Breast epithelium (tissue), 4 donors: ENCODE measurements at places on chromosomes 11 and 22. TPM values are rescaled to one million over a fixed set of nuclear protein-coding genes. Genes with fewer than 3 reads are reported as not detected.

DNA sequence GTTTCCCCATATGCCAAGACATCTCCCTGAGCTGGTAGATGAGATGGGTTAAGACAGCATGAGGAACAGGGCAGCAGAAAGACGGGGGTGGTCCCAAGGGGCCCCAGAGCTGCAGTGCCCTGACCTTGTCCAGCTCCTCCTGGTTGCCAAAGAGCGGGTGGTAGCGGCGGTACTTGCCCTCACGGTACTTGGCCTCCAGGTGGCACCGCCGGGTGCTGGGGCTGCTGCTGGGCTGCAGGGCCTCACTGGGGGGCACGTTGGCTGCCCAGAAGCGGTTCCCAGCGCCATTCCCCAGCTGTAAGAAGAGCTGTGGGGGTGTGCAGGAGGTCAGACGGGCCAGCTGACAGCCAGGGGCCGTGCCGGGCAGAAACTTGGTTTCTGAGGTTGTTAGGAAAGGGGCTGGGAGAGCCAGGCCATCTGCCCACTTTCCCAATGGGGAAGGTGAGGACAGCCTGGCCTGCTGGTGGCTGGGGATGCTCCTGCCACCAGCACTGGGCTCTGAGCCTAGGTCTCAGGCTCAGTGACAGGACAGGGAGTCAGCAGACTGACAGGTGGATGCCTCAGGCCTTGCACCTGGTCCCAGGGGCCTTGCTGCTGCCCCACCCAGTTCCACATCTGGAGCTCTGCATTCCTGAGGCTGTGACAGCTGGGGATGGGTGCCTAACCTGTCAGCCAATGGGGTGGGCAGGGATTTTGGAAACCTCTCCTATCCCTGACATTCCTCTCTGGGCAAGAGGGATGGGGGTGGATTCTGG lies 30.0 kb upstream of the PDE2A start:
- no peaks in the 10 kb centered on the region for H3K27me3 ChIP-seq
- no peak overlapping the region for H3K4me3 ChIP-seq
- H3K36me3 ChIP-seq: no peaks in the 10 kb centered on the region
- H3K4me1 ChIP-seq: no peaks in the 10 kb centered on the region
- no peak for DNase-seq
- H3K27ac ChIP-seq: peak overlapping the region; percentile 71

DNA sequence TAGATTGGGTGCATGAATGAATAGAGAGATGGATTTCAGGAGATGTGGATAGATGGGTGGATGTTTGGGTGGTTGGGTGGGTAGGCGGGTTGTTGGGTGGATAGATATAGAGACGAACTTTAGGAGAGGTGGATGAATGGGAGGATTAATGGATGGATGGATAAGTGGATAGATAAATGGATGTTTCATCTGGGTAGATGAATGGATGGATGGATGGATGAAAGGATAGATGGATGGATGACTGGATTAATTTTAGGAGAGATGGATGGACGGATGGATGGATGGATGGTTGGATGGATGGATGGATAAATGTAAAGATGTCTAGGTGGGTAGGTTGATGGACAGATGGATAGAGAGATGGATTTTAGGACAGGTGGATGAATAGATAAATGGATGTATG lies 511.3 kb downstream of the MIAT start:
- H3K27ac ChIP-seq: no peak overlapping the region
- no peaks in the 10 kb centered on the region for H3K27me3 ChIP-seq
- no peaks in the 10 kb centered on the region for H3K4me1 ChIP-seq

OTOG gene
- not detected for total RNA-seq

OR8H2 gene
- not detected for total RNA-seq

- no peaks in the 10 kb centered on the region for H3K36me3 ChIP-seq
- H3K4me1 ChIP-seq: no peaks in the 10 kb centered on the region
- no peak overlapping the region for H3K27ac ChIP-seq
- no peak for DNase-seq
Measured at GRCh38 chr11:107252429-107253161, 205.0 kb downstream of the CWF19L2 start.

DNA sequence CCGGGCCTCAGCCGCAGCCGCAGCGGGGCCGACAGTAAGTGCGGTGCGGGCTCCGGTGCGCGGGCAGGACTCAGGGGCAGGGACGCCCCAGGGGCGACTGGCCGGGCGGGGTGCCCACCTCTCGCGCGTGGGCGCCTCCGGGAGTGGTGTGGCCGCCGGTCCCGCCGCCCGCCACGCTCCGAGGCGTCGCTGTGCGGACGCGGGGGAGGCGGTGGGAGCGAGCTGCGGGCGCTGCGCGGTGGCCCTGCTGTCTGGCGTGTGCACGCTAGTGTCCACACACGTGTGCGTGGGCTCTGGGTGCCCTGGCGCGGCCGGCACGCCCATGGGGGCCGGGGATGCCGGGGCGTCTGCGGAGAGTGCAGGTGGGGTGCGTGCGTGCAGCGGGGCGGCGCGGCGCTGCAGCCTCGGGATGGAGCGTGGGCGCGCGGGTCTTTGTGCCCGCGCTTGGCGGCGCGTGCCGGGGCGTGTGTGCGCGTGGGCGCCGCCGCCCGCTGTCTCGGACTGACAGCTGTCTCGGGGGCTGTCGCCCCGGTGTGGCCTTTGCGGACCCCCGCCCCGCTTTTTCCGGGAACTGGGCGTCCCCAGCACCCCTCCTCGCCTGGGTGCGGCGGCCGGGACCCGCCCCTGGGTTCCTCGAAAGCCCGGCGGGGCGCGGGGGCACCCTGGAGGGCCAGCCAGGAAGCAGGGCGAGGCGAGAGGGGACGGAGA lies 804 bp downstream of the KCNK4 start:
- no peaks in the 10 kb centered on the region for H3K36me3 ChIP-seq
- peaks cover 8% of the 10 kb centered on the region for H3K27me3 ChIP-seq
- no peak overlapping the region for H3K27ac ChIP-seq
- H3K4me1 ChIP-seq: peaks cover 14% of the 10 kb centered on the region

CCDC89 gene
- 2.6 TPM for total RNA-seq

DNA sequence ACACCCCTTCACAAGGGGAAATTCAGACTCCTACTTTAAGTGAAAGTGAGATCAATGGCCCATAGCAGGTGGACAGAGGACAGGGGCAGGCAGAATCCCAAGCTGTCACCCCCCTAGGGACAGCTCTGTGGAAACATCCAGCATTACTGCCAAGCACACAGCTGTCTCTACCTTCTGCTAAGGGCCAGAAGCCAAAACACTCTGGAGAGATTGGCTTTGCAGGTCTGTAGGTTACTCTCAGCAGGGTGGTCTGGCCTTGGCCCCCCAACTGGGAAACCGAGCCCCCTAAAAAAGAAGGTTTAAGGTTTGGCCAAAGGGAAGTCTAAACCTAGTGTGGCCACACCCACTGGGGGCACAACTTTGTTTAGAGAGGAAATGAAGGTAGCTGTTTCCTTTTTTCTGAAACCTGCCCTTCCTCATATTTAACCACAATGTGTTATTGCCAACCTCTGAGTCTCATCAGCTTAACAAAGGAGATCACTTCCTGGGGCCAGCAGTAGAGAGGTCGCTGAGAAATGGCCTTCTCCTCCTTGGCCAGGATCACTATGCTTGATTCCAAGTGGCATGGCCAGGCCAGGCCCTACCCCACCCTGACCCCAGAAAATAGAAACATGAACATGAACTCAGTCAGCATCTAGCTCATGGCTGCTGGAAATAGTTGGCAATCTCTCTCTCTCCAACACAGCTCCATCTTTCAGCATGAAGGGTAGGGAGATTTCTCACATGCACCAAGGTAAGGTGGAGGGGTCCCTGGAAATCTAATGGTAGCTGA lies 25.9 kb upstream of the SCARF2 start:
- no peaks in the 10 kb centered on the region for H3K36me3 ChIP-seq
- H3K4me3 ChIP-seq: no peak overlapping the region
- H3K4me1 ChIP-seq: no peaks in the 10 kb centered on the region
- DNase-seq: no peak
- H3K27me3 ChIP-seq: no peaks in the 10 kb centered on the region
- peak overlapping the region; percentile 63 for H3K27ac ChIP-seq

DNA sequence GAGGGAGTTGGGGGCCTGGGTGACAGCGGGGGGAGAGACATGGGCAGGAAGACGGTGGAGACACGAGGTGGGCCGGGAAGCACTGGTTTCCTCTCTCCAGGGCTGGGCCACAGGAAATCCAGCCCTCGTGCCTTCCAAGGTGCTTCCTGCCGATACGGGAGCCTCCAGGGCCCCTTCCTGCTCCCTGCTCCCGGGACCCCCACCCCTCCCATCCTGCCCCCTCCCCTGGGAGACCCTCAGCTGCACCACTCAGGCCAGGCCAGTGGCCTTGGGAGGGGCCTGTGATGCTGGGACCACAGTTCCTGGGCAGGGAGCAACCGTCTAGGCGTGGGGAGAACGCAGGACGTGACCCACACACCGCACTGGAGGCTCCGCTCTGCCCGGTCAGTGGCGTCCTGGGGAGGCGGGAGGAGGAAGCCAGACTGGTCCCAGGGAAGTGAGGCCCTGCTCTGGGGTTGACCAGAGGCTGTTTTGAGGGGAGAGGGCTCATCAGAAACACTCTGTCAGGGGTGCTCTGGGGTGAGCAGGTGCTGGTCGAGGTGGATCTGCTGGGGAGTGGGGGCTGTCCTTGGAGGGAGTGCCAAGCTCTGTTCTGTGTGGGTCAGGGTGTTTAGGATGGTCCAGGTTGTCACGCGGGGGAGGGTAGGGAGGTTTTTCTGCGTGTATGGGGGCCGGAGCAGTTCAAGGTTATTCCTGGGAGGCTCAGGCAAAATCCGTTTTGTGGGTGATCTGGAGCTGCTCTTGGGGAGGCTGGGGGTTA lies at the start of gene SHANK3:
Gene SHANK3 (plus strand): TSS at position 353 of the 760 bp plus-strand sequence.
- H3K27ac ChIP-seq: peak within 1 kb of the TSS; percentile 45
- peak within 1 kb of the TSS; percentile 69 for H3K4me3 ChIP-seq
- H3K27me3 ChIP-seq: no peaks in the 10 kb centered on the region
- H3K36me3 ChIP-seq: no peaks in the 10 kb centered on the region

DNA sequence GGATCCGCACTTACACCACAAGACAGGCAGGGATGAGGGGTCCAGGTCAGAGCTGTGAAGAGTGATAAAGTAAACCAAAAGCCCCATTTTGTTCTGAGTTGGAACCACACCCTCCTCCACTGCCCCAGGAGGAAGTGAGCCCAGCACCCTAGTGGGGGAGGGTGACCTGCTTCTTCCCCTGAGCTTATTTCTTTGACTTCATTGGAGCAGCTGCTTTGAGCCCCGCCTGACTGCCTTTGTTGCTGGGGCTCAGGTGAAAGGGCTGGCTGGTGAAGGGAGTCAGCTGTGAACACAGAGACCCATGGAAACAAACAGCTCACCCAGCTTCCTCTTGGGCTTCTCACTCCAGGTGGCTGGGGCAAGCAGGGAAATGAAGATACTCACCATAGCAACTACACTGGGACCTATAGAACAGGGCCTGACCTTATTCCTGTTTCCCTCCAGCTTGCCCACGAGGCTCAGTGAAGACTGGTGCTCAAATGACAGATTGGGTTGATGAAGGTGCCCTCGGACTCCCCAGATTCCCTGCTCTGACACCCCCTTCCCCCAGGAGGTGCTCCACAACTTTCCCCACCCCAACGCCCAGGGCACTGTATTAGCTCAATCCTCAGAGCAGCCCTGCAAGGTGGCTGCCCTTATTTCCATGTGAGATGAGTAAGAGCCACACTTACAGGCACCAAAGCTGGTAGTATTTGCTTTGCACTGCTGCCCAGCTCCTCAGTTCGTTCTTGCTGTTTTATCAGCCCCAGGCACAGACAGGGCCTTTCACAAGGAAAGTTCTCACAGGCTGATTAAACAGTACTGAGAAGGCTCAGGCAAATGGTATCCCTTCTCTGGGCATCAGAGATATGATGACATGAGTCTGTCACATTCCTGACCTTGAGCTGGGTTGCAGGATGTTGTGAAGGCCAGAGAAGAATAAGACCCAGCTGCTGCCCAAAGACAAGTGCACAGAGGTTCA lies 2.4 kb downstream of the UCP2 start:
- H3K4me3 ChIP-seq: no peak overlapping the region
- H3K4me1 ChIP-seq: peaks cover 4% of the 10 kb centered on the region
- H3K27me3 ChIP-seq: no peaks in the 10 kb centered on the region
- no peaks in the 10 kb centered on the region for H3K36me3 ChIP-seq

- H3K4me1 ChIP-seq: no peaks in the 10 kb centered on the region
- no peak for DNase-seq
- no peak overlapping the region for H3K27ac ChIP-seq
- H3K27me3 ChIP-seq: no peaks in the 10 kb centered on the region
- no peaks in the 10 kb centered on the region for H3K36me3 ChIP-seq
Measured at GRCh38 chr11:92411431-92411830, 186.8 kb downstream of the FAT3 start.

DNA sequence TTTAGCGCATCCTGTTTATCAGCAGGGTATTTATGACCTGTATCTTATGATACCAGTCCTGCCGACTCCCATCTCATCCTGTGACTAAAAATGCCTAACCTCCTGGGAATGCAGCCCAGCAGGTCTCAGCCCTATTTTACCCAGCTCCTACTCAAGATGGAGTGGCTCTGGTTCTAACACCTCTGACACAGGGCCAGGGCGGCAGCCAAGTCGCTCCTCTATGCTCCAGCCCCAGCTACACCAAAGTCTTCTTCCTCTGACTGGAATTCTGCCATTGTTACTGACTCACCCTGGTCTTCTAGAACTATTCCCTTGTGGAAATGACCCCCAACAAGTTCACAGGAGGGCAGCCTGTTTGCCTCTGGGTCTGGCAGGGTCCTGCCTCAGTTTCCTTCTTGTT lies 7.9 kb upstream of the C1QTNF6 start:
- H3K36me3 ChIP-seq: no peaks in the 10 kb centered on the region
- H3K4me1 ChIP-seq: peaks cover 23% of the 10 kb centered on the region
- H3K4me3 ChIP-seq: no peak overlapping the region
- peak overlapping the region; percentile 97 for H3K27ac ChIP-seq

DNA sequence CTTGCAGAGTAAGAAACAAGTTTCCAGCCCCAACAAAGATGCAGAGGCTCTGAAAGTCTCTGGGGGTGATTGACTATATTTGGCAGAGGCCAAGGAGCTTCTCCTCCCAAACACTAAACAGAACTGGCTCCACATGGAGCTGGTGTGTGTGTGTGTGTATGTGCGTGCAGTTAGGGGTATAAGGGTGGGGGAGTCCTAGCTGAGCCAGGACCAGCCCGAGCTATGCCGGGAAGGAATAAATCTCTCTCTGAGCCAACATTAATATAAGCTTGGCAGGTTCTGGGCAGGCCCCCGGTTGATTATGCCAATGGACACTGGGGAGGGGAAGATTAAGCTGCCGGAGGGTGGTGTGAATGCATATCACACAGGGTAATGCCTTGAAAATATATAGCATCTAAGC lies 324.2 kb downstream of the MIAT start:
- no peak overlapping the region for H3K4me3 ChIP-seq
- no peak overlapping the region for H3K27ac ChIP-seq
- no peaks in the 10 kb centered on the region for H3K27me3 ChIP-seq
- no peaks in the 10 kb centered on the region for H3K36me3 ChIP-seq
- DNase-seq: no peak
- no peaks in the 10 kb centered on the region for H3K4me1 ChIP-seq

DNA sequence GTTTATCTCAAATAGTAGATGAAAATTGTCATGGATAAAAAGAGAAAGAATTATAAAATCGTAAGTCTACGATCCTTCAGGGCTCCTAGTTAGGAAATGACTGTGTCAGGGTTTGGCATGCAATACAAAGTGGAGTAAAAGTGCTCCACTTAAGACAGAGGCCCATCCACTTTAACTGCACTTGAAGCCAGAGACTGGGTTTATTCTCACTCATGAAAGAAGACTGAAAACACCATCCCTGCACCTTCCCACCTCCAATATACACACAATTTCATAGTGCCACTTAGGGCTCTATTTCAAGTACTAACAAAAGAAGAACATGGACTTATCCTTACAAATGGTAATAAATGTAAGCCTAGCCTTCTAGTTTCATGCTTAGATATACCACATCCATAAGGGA lies 70.7 kb downstream of the ANO5 start:
- no peak overlapping the region for H3K27ac ChIP-seq
- H3K36me3 ChIP-seq: no peaks in the 10 kb centered on the region
- no peaks in the 10 kb centered on the region for H3K4me1 ChIP-seq
- no peaks in the 10 kb centered on the region for H3K27me3 ChIP-seq
